Hair follicular keratinocyte (primary cell): ENCODE measurements at places on chromosomes 7 and 10. TPM values are rescaled to one million over a fixed set of nuclear protein-coding genes. Genes with fewer than 3 reads are reported as not detected.

LBX1 gene
- total RNA-seq = not detected in 2 replicates

AOC1 gene
- not detected in 2 replicates for total RNA-seq

JCAD gene
- under 0.01 and 0.38 TPM in 2 replicates for total RNA-seq

RASA4 gene
- 1.4 and 3.4 TPM in 2 replicates for total RNA-seq

PLPP4 gene
- total RNA-seq = 2.0 TPM in 1 of 2 replicates, not detected in the other

IL15RA gene
- 7.6 and 9.8 TPM in 2 replicates for total RNA-seq

MMRN2 gene
- total RNA-seq = 16.9 and 24.7 TPM in 2 replicates

ACBD5 gene
- total RNA-seq = 10.5 and 10.8 TPM in 2 replicates

UCMA gene
- not detected in 2 replicates for total RNA-seq

ATG9B gene
- 0.04 and 0.08 TPM in 2 replicates for total RNA-seq

RET gene
- 0.11 and 2.5 TPM in 2 replicates for total RNA-seq

ACTL6B gene
- not detected in 2 replicates for total RNA-seq

WNT2 gene
- not detected in 2 replicates for total RNA-seq

PYROXD2 gene
- total RNA-seq = 1.5 and 1.6 TPM in 2 replicates

OPN4 gene
- not detected in 2 replicates for total RNA-seq

SPDYE2B gene
- total RNA-seq = not detected in 2 replicates

SAP25 gene
- not detected in 2 replicates for total RNA-seq

DKK1 gene
- 47.6 and 70.8 TPM in 2 replicates for total RNA-seq

TUBAL3 gene
- total RNA-seq = 1.1 and 1.5 TPM in 2 replicates

SPOCK2 gene
- 0.38 and 1.2 TPM in 2 replicates for total RNA-seq

FKBP6 gene
- total RNA-seq = not detected in 2 replicates

CYP2C19 gene
- not detected in 2 replicates for total RNA-seq

MLXIPL gene
- total RNA-seq = 0.04 TPM in 1 of 2 replicates, not detected in the other

ZEB1 gene
- total RNA-seq = 0.08 and 1.1 TPM in 2 replicates

IFIT1B gene
- total RNA-seq = not detected in 2 replicates

AGR3 gene
- not detected in 2 replicates for total RNA-seq

AKR1C3 gene
- 3.7 and 8.4 TPM in 2 replicates for total RNA-seq

HSPA12A gene
- 3.7 and 7.1 TPM in 2 replicates for total RNA-seq

SLF2 gene
- 6.9 and 10.1 TPM in 2 replicates for total RNA-seq

OR2A5 gene
- total RNA-seq = not detected in 2 replicates

SCART1 gene
- 0.30 and 0.31 TPM in 2 replicates for total RNA-seq
